ENCODE measurements at places on chromosomes 7 and 10. TPM values are rescaled to one million over a fixed set of nuclear protein-coding genes. Genes with fewer than 3 reads are reported as not detected.

The SCD gene
- 4.7 TPM for total RNA-seq

The DHX32 gene
- total RNA-seq = 12.4 TPM

The AKR1C8 gene
- total RNA-seq = 1.6 TPM

The TLL2 gene
- not detected for total RNA-seq

The C10orf67 gene
- not detected for total RNA-seq

The HOXA4 gene
- not detected for total RNA-seq

The METTL27 gene
- 1.4 TPM for total RNA-seq

The ATAD1 gene
- total RNA-seq = 41.6 TPM

The MMP21 gene
- total RNA-seq = 0.44 TPM

The HELLS gene
- total RNA-seq = 12.3 TPM

- H3K4me3 ChIP-seq = no peak overlapping the region
- H3K27ac ChIP-seq = no peak overlapping the region
- no peaks in the 10 kb centered on the region for H3K4me1 ChIP-seq
- no peaks in the 10 kb centered on the region for H3K36me3 ChIP-seq
These were observed 25.1 kb upstream of the FAM20C start for GRCh38 chr7:167090-167855.

DNA sequence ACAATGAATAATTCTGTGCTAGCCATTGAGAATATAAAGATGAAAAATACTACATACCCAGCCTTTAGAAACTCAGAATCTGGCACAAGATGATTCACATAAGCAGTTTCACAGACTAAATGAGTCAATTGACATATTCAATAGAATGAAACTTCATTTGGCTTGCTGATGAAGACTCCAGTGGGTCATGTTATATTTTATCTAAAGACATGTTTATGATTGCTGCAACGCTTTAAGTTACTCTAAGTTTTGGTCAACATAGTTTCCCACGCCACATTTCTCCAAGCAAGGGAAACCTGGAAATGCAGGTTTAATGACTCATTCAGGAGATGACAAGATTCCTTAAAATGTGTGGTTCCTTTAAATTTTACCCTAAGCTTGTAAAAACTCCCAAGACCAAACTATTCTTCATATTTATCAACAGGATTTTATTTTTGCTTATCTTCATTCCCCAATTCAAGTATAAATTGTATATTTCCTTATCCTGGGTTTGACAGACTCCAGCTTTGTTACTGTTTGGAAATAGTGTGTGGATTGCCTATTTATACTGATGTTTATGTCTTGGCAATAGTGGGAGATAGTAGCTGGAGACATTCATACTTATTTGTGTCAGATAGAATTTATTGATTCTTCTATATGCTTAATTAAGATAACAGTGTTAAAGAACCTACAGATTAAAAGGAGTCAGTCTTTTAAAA lies 6.6 kb downstream of the SEMA3A start:
- H3K36me3 ChIP-seq = no peaks in the 10 kb centered on the region
- no peak overlapping the region for H3K27ac ChIP-seq
- DNase-seq = no peak
- no peaks in the 10 kb centered on the region for H3K27me3 ChIP-seq
- H3K4me1 ChIP-seq = no peaks in the 10 kb centered on the region

- H3K4me3 ChIP-seq = no peak overlapping the region
- H3K4me1 ChIP-seq = no peaks in the 10 kb centered on the region
- H3K27me3 ChIP-seq = no peaks in the 10 kb centered on the region
These were observed 654.0 kb upstream of the MKI67 start for GRCh38 chr10:128780156-128780761.

DNA sequence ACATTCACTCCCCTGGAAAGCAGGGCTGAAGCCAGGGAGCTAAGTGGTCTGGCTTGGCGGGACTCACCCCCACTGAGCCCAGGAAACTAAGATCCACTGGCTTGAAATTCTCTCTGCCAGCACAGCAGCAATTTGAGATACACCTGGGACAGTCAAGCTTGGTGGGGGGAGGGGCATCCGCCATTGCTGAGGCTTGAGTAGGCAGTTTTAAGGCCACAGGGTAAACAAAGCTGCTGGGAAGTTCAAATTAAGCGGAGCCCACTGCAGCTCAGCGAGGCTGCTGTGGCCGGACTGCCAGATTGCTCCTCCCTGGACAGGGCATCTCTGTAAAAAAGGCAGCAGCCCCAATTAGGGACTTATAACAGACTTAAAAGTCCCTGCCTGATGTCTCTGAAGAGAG lies 108.2 kb upstream of the FAM13C start:
- H3K27ac ChIP-seq = no peak overlapping the region
- no peaks in the 10 kb centered on the region for H3K36me3 ChIP-seq
- H3K27me3 ChIP-seq = no peaks in the 10 kb centered on the region

DNA sequence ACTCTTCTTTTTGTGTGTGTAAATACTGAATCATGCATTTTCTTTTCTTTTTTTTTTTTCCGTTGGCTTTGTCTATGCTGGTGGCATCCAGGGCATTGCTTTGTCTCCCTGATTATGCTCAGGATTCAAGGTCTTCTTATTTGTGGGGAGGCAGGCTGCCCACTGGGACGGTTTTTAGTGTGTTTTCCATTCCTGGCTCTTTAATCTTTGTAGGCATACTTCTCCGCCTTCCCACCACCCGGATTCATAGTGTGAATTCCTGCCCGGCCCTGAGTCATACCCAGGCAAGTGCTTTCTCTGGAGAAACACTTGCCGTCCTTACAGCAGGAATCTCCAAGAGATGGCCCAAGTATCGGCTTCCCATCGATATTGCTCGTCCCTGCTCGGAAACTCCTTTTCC lies 5.2 kb downstream of the ZNF655 start:
- peaks cover 16% of the 10 kb centered on the region for H3K36me3 ChIP-seq
- H3K27ac ChIP-seq = no peak overlapping the region
- H3K4me1 ChIP-seq = peaks cover 5% of the 10 kb centered on the region
- no peaks in the 10 kb centered on the region for H3K27me3 ChIP-seq
- DNase-seq = no peak

- H3K4me1 ChIP-seq = peaks cover 12% of the 10 kb centered on the region
- H3K27ac ChIP-seq = no peak overlapping the region
- no peak for DNase-seq
- H3K4me3 ChIP-seq = no peak overlapping the region
- peaks cover 15% of the 10 kb centered on the region for H3K27me3 ChIP-seq
- no peaks in the 10 kb centered on the region for H3K36me3 ChIP-seq
These were observed 44.5 kb downstream of the PODXL start for GRCh38 chr7:131511774-131512535.

DNA sequence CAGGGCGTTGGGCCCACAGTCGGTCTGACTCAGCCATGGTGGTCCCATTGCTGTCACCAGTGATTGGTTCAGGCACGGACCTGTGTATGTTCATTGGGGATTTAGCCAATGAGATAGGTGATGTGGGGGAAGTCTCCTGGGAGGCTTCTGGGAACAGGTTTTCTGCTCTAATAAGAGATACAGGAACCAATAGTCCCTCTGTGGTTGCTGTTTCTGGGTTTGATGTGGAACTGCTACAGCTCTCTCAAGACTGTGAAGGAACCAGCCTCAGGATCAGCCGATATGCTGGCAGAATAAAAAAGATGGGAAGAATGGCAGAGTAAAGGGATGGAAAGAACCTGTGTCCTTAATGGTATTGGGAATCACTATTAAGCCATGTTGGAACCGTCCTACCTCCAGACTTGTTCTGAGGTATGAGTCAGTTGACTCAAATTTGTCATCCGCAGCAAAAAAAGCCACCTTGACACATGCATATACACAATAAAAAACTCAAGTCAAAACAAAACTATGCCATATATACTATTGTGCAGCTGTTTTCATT lies 70.6 kb downstream of the MCMBP start:
- no peak overlapping the region for H3K27ac ChIP-seq
- no peaks in the 10 kb centered on the region for H3K27me3 ChIP-seq
- no peaks in the 10 kb centered on the region for H3K4me1 ChIP-seq
- no peak for DNase-seq
- H3K4me3 ChIP-seq = no peak overlapping the region

DNA sequence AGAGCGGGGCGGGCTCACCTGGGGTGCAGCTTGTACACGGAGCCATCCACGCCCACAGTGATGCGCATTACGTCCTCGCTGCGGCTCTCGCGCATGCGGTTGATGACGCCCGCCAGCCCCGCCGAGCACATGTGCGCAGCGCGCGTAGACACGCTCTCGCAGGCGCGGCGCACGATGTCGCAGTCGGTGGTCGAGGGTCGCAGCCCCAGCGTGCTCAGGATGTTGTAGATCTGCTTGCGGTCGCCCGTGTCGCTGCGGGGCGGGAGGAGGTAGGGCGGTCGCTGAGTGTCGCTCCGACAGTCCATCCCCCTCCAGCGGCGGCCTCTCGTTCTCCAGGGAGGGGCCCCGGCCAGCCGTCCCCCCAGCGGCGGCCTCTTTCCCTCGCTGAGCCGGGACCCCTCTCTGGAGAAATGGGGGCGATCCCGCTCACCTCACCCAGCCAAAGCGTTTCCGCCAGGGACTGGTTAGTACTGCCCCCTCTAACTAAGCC lies 4.4 kb upstream of the MYL7 start:
- peak overlapping the region; percentile 60 for H3K4me3 ChIP-seq
- DNase-seq = peak; percentile 62
- no peaks in the 10 kb centered on the region for H3K36me3 ChIP-seq
- peaks cover 32% of the 10 kb centered on the region for H3K27me3 ChIP-seq
- peaks cover 19% of the 10 kb centered on the region for H3K4me1 ChIP-seq

DNA sequence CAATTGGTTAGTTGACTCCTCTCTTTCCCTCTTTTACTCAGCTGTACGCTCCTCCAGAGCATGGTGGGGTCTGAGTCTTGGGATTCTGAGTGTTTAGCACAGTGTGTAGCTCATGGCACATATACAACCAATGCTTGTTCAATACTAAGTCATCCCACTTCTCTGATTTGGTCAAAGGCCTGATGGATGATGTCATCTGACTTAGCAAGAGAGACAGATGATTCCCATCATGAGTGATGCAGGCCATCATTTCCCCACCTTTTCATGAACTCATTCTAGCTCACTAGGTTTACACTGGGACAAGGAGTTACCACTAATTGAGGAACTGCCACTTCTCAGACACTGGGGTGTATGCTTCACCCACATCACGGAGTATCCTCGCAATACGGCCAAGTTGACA lies 3.8 kb downstream of the ICA1 start:
- H3K36me3 ChIP-seq = no peaks in the 10 kb centered on the region
- no peak for DNase-seq
- no peak overlapping the region for H3K27ac ChIP-seq

DNA sequence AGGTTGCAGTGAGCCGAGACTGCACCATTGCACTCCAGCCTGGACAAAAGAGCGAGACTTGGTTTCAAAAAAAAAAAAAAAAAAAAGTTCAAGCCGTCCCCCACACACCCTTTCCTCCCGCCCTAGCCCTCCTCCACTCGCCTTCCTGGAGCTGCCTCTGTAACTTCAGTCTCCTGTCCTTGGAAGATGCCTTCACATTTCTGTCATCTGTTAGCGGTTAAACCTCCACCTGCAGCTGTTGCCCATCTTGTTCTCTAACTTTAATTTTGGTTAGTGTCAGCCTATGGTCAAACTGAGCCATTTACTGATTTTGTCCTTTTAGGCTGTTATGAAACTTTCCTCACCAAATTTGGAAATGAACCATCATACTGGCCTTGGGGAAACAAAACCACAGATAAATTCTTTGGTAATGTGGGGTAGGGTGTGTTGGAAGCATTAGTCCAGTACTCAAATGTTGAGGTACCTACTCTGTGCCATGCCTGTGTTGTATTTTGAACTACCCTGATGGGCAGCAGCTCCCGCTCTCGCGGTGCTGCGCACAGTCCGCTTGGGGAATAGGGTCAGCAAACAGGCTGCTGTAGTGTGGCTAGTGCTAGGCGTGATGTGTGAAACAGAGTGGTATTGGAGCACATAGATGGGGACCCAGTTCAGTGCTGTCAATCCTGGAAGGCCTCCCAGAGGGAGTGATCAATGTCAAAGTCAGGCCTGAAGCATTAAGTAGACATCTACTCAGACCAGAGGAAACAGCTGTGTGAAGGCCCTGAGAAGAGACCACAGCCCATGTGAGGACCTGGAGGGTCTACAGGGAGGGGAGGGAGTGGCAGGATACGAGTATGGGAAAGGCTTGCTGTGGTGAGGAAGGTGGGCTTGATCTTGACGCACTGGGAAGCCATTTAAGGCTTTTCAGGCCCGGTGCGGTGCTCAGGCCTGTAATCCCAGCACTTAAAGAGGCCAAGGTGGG lies 26.9 kb downstream of the SFXN4 start:
- H3K27me3 ChIP-seq = no peaks in the 10 kb centered on the region
- H3K4me1 ChIP-seq = no peaks in the 10 kb centered on the region
- no peak overlapping the region for H3K4me3 ChIP-seq
- H3K27ac ChIP-seq = no peak overlapping the region
- DNase-seq = no peak
- H3K36me3 ChIP-seq = peaks cover 6% of the 10 kb centered on the region

DNA sequence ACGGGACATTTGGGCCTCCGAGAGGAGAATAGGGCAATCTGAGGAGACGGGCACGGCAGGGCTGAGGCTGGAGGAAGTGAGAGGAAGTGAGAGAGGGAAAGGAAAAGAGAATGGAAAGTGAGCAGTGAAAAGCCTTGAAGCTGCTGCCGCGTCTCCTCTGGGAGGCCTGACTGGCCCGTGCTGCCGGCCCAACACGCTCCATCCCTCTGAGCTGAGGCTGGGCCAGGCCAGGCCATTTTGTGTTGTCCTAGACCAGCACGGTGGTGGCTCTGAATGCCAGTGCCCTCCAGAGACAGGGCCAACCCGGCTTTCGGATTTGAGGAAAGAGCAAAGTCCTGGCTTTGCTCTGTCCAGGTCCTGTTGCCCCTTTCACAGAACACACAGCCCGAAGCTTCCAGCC lies 361.1 kb upstream of the SHH start:
- H3K27me3 ChIP-seq = no peaks in the 10 kb centered on the region
- no peaks in the 10 kb centered on the region for H3K4me1 ChIP-seq
- H3K36me3 ChIP-seq = no peaks in the 10 kb centered on the region
- DNase-seq = no peak
- no peak overlapping the region for H3K4me3 ChIP-seq

GRCh38 chr7:75631711-75632110 lies 107.0 kb downstream of the HIP1 start:
- no peaks in the 10 kb centered on the region for H3K4me1 ChIP-seq
- H3K27ac ChIP-seq = no peak overlapping the region
- DNase-seq = no peak
